ENCODE measurements at places on chromosomes 11 and 22. TPM values are rescaled to one million over a fixed set of nuclear protein-coding genes. Genes with fewer than 3 reads are reported as not detected.

ANKK1 gene
- not detected for total RNA-seq

SHISAL1 gene
- not detected for total RNA-seq

MCHR1 gene
- total RNA-seq: not detected

ESAM gene
- 0.52 TPM for total RNA-seq

C11orf91 gene
- total RNA-seq: not detected

GRCh38 chr11:8828046-8828445, 82.9 kb upstream of the AKIP1 start:
- peaks cover 5% of the 10 kb centered on the region for H3K4me1 ChIP-seq
- H3K4me3 ChIP-seq: no peak overlapping the region
- no peak for DNase-seq

DNA sequence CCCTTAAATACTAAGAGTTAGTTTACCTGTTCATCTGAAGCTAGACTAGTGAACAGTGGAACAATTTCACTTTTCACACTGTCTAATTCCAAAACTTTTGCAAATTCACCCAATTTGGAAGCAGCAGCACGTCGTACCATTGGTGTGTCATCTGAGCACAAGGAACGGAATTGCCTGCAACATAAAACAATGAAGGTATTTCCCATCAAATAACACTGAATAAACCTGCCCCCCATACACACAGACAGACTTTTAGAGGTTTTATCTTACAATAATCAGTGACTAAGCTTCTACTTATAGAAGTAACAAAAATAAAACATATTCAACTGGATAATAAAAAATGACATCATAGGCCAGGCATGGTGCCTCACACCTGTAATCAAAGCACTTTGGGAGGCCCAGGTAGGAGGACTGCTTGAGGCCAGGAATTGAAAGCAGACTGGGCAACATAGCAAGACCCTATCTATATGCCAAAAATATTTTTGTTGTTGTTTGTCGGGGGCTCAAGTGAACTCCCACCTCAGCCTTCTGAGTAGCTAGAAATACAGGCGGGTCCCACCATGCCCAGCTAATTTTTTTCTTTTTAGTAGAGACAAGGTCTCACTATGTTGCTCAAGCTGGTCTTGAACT, 6.3 kb downstream of the PPP2R1B start:
- no peak overlapping the region for H3K27ac ChIP-seq
- peaks cover 29% of the 10 kb centered on the region for H3K4me1 ChIP-seq
- peaks cover 49% of the 10 kb centered on the region for H3K36me3 ChIP-seq
- no peak for DNase-seq
- H3K4me3 ChIP-seq: no peak overlapping the region

GRCh38 chr22:21867528-21868266, at the start of gene MAPK1:
MAPK1 (minus strand) TSS chr22:21867645; CDS start chr22:21867440, 205 bp downstream.
- peak within 1 kb of the TSS; percentile 94 for H3K4me3 ChIP-seq
- H3K27ac ChIP-seq: peak within 1 kb of the TSS; percentile 95
- peak; percentile 89 for DNase-seq
- peaks cover 15% of the 10 kb centered on the region for H3K27me3 ChIP-seq
- peaks cover 41% of the 10 kb centered on the region for H3K4me1 ChIP-seq

All from activated T-helper 1 cell treated with anti-CD3 and anti-CD28 coated beads, Interleukin-12 subunit alpha, Interleukin-12 subunit beta, Interleukin-2, Interleukin-4 antibody, amounts not matched to agents 30 ng/mL and 10 ng/mL and 1 ng/mL, durations not matched to agents 14 hours and 24 hours and 36 hours (primary cell).